ENCODE measurements at places on chromosomes 6 and 20.

GRCh38 chr6:168828035-168828434 lies 387.1 kb downstream of the SMOC2 start:
- no peak for DNase-seq

- no peak for DNase-seq
These were observed 71.2 kb downstream of the COL19A1 start for GRCh38 chr6:69937402-69938136.

DNA sequence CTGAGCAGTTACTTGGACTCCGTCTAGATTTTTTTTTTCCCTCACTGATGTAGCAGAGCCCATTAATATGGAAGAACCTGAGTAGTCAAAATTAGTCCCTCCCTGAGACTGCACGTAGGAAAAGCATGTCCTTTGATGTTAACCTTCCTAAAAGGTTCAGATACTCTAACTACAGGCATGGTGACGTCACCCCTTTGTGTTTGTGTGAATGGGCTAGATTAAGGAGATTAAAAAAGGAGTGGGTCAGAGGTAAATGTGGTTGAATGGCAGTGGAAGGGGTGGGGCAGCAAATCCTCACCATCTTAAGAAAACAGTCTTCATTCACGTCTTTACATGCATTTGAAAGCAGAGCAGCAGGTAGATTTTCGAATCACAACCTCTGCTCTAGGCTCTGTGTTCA lies 521.1 kb downstream of the TFAP2B start:
- DNase-seq = peak; percentile 71

GRCh38 chr6:157670466-157671186 lies 152.4 kb upstream of the SNX9 start:
- no peak for DNase-seq

- DNase-seq = no peak
These were observed 55.8 kb upstream of the HIVEP2 start for GRCh38 chr6:143000811-143001210.

DNA sequence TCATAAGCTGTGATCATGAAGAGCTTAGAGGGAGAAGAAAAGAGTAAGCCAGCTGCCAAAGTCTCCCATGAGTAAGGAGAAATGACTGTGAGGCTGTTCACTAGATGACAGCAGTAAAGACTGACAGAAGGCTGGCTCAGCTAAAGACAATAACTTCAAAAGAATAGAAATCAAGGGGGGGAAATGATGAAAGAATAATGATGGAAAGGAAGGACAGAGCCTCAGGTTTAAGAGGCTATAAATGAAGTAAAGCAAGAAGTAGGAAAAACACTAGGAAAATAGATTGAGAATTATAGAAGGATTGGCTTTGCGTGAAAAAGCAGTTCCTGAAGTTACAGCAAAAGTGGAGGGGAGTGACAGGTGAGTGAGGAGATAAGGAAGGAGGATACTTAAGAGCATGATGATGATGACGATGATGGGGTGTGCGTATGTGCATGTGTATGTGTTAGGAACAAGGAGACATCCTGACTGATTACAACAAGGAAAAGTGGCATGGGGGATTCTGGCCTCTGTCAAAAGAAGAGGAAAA lies 48.2 kb downstream of the HBS1L start:
- no peak for DNase-seq

GRCh38 chr6:146881228-146882181 lies 282.7 kb downstream of the ADGB start:
- no peak for DNase-seq

DNA sequence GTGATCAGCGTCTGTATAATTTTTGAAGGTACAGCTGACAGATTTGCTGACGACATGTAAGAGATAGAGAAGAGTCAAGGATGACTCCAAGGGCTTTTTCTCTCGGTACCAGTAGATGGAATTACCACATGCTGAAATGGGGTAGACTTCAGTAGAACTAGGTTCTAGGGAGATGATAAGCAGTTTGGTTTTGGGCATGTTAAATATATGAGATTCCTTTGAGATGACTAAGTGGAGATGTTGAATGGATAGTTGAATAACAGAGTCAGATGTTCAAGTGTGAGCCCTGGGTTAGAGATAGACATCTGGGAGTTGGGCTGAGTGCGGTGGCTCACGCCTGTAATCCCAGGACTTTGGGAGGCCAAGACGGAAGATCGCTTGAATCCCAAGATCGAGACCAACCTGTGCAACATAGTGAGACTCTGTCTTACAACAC lies 50.0 kb downstream of the PHF20 start:
- DNase-seq = peak; percentile 92

DNA sequence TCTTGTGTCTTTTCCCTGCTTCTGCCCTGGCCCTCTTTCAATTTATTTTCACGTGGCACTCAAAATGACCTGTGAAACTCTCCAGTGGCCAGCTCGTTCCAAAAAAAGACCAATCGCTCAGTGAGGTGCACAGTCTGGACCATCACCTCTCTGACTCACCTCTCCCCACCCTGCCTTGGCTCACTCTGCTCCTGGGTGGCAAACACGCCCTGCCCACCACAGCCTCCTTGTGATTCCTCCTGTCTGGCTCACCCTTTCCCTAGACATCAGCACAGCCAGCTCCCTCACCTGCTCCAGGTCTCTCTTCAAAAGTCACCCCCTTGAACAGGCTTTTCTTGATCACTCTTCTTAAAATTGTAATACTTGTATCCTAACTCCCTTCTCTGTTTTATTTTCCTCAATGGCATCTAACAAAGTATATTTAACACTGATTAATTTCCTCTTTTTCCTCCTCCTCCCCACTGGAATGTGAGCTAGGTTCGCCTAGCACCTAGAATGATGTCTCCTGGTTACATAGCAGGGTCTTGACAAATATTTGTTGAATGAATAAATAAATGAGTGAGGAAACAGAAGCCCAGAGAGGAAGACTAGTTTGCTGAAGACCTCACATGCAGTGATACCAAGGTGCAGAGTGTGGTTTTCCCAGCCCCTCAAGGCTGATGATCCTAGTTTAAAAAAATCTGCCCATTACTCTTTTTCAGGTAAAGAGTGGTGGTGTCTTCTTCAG lies 109.0 kb downstream of the GJA10 start:
- peak; percentile 7 for DNase-seq

DNA sequence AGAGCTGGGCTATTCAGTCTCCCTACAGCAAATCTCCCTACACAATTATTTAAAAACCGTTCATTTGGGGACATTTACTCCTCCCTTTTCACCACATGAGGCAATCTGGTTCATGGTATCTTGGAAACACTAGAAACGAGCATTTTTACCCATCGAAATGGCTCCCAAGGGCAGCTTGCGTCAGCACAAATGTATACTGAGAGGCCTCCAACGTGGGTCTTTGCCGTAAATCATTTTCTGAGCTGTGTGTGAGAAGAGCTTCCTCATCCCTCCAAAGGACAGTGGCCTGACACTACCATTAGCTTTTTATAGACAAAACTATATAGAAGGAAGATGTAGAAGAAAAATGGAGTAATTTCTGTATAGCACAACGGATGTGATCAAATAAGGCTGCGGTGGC lies 30.0 kb upstream of the PXDC1 start:
- no peak for DNase-seq

- no peak for DNase-seq
These were observed 172.0 kb downstream of the ZDHHC14 start for GRCh38 chr6:157552820-157553485.

GRCh38 chr20:37090407-37090806 lies 5.4 kb downstream of the RBL1 start:
- no peak for DNase-seq

DNA sequence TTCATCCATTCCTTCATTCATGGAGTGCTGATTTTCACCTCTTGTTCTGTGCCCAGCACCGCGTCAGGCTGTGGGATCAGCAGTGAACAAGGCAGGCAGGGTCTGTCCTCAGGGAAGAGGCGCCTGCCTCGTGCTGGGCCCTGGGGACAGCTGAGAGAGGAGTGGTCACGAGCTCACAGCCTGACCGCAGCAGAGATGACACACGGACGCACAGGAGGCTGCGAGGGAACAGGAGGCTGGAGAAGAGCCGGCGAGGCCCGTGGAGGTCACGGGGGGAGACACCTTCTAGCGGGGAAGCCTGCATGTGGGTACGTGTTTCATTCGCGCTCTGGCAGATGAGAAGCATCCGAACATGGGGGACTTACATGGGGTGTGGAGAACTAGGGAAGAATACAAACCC lies 27.5 kb downstream of the PXDC1 start:
- no peak for DNase-seq

- DNase-seq = no peak
These were observed 89.7 kb downstream of the FAM50B start for GRCh38 chr6:3938715-3939367.

- DNase-seq = no peak
These were observed 7.6 kb upstream of the OSBPL2 start for GRCh38 chr20:62230696-62231095.

DNA sequence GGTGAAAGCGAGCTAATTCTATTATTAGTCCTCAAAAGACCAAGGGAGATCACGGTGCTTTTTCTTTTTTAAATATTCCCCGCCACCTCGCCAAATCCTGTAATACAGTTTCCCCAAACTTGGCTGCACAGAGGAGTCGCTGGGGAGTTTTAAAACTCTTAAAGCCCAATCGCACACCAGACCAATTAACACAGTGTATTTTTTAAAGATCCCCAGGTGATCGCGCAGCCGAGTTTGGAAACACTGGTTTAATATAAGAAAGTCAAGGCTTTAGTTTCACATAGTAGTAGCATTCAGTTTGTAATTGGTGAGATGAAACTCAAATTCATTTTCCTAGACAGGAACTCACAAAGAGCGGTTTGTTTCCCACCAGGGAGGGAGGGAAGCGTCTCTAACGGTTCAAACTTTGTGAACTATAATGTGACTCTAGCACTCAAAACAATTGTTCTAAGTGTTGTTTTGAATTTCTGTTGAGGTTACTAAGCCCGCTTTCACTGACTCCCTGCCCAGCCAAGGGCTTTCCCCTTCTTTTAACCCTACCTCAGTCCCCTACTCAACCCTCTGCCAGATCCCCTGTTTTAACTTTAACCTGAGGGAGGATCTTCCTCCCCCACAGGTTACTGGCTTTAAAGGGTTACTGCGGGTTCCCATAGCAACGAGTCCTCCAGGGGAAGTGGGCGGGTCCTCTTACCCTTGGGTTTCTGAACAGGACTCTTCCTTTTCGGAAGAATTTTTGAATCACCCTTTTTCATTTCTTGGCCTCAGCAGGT lies 25.7 kb upstream of the BTBD3 start:
- DNase-seq = peak; percentile 98

GRCh38 chr6:80145509-80145908 lies 39.0 kb downstream of the BCKDHB start:
- no peak for DNase-seq

DNA sequence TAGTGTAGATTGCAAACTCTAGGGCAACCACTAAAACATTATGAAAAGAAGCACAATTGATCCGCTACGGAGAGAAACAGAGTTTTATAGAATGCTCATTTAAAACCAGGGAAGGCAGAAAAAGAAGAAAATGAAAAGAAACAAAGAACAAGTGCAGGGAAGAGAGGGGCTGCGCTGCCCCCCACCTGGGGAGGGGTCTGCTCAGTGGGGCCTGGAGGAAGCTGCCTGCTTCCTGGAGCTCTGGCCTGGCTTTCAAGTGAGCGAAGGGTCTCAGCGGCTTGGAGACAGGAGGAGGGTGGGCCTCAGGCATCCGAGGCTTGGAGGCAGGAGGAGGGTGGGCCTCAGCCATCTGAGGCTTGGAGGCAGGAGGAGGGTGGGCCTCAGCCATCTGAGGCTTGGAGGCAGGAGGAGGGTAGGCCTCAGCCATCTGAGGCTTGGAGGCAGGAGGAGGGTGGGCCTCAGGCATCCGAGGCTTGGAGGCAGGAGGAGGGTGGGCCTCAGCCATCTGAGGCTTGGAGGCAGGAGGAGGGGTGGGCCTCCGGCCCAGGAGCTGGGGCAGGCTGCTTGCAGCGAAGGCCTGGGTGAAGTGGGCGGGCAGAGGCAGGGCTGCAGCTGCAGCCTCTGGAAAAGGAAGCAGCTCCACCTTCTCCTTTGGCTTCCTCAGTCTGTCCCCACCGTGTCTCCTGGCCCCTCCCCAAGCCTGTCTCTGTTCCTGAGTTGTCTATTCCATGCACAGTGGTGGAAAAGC lies 406.3 kb downstream of the TAF4 start:
- DNase-seq = no peak

GRCh38 chr6:55141611-55142010 lies 32.7 kb upstream of the HCRTR2 start:
- no peak for DNase-seq

DNA sequence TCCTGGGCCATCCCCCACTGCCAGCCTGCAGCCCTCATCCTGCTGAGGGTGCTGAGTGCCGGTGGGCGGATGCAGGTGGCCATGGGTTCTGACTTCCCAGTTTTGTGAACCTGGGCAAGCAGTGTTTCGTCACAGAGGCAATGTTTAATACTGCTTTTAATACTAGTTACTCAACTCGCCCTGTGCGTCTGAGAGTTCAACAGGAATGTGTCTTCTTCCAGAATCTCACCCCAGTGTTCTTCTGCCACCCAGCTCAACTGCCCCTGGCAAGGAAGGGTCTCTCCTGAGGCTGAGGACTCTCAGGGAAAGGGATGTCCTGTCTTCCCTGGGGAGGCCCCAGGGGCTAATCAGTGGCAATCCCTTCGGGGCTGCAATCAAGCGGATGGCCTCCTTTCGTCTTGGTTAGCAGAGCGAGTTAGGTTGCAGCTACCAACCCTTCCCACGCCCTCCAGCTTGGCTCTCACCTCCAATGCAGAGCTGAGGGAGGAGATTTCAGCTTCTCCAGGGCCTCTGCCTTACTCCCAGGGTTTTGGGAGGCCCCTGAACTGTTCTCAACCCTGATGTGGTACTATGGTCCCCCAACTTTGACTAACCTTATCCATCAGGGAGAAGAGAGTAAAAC lies 2.0 kb downstream of the KCNK16 start:
- no peak for DNase-seq

DNA sequence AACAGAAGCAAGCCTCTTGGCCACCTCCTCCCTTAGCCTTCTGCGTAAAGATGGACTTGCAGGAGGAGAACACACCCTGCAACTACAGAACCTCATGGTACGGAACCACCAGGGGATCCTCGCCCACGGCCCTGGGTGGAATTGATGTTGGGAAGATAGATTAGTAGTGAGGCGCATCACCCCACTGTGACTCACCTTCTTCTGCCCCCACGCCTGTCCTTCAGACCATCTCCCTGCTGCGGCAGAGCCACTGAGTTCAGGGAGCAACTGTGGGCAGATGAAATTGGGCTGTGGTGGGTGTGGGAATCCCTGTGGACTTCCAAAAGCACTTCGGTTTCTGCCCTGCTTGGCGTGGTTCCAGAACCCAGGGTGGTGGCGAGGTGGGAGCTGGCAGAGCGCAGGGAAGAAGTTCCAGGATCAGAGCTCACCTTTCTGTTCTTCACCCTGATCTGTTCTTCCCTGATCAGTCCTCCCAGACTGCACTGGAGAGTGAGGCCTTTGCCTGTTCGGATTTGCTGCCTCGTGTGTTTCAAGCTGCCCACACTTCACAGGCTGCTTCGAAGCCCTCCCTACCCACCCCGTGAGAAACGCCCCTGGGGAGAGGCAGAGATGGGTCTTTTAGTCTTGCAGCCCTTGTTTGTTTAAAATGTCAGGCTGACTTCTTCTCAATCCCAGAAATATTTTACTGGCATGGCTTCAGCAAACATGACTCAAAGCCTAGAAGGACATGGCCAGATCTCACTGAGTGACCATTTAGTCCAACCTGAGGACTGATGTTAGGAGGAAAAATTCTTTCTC lies 92.8 kb upstream of the MLN start:
- DNase-seq = peak; percentile 47
